ENCODE measurements at places on chromosomes 6 and 20. TPM values are rescaled to one million over a fixed set of nuclear protein-coding genes. Genes with fewer than 3 reads are reported as not detected.

DNA sequence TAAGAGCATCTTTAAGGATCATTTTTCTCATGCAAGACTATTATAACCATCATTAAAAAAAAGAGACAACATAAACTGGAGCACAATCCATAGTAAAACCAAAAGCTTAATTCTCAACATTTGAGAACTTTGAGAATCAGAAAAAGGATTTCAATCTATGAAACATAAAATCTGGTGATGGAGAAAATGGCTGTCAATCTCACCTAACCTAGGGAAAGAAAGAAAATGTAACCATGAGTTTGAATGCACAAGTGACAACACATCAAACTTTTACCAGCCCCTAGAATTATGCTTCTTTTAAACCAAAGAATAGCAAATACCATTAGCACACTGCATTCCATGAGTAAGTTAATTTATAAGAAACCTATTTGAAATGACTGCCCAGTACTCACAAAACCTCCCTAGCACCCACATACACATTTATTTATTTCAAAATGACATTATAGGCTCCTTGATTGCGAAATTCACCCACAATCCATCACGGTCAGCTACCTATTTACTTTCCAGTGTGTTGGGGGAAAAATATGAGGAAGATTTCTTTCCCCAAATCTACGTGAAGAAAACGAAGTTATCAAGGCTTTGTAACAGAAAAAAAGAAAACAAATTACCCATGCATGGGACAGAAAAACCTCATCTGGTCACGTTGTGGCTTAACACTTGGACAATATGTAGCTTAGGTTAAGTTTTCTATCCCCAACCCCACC, 828 bp downstream of the ASCC3 start:
- peak overlapping the region; percentile 95 for H3K4me3 ChIP-seq
- no peak for DNase-seq
- no peaks in the 10 kb centered on the region for H3K27me3 ChIP-seq
- H3K27ac ChIP-seq = peak overlapping the region; percentile 91
- H3K36me3 ChIP-seq = no peaks in the 10 kb centered on the region
- no peaks in the 10 kb centered on the region for H3K4me1 ChIP-seq

- H3K4me1 ChIP-seq = no peaks in the 10 kb centered on the region
- no peaks in the 10 kb centered on the region for H3K36me3 ChIP-seq
- H3K27ac ChIP-seq = no peak overlapping the region
- no peak overlapping the region for H3K4me3 ChIP-seq
- no peak for DNase-seq
Measured at GRCh38 chr6:155378276-155378675, 64.0 kb upstream of the TFB1M start.

TMEM170B gene
- 43.8 TPM for polyA plus RNA-seq

DNA sequence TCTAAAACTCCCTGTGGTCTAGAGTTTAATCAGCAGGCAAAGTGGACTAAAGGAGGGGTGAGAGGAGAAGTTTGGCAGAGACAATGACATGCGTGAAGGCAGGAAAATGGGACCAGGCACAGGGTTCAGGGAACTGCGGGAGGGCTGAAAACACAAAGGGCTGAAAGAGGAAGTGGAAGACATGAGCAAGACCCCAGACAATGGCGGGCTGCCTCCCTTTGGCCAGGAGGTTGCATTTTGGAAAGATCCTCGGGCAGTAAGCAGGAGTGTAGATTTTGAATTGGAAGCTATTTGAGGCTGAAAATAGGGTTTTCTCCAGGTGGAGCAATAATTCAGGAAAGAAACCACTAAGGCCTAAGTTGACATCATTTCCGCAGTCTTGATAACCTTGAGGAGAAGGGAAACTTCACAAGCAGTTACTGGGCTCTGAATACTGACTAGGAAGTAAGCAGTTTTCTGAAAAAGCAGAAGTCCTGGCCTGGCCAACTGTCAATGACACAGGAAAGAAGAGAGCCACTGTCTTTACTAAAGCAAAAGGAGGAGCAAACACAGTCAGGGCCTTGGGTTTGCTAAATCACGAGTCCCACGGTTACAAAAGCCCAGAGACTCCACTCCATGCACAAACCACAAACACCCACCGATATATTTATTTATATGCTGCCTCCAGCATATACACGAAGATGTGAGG, 3.4 kb downstream of the LY86 start:
- no peak for DNase-seq
- H3K27ac ChIP-seq = no peak overlapping the region
- H3K27me3 ChIP-seq = no peaks in the 10 kb centered on the region
- peaks cover 4% of the 10 kb centered on the region for H3K4me1 ChIP-seq
- no peak overlapping the region for H3K4me3 ChIP-seq
- H3K36me3 ChIP-seq = no peaks in the 10 kb centered on the region

DNA sequence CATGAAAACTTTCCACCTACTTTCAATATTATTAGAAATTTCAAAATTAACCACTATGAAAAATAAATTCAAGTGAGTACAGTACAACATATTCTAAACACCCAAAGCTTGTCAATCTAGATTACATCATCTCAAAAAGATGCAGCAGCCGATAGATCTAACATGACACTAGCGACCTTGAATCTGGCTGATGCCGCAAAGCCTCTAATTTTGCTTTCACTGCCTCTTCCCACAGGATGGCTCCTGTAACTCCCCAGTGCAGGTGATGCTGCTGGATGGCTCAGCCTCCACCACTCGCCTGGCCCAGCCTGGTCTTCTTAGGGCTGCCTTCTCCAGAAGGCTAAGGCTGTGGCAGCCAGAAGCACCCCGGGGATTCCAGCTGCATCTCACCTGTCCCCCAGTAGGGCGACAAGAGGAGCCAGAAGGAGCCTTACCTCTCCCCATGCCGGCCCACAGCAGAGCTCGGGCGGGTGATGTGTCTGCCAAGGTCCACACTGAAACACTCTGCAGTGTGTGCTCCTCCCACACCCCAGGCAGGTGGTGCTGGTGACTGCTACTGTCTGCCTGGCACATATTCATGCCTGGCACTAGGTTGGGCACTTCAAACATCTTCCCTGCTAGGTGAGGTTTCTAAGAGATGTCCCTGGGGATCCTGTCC, 82.1 kb downstream of the SLC23A2 start:
- H3K27ac ChIP-seq = no peak overlapping the region
- H3K36me3 ChIP-seq = peaks cover 7% of the 10 kb centered on the region
- no peak overlapping the region for H3K4me3 ChIP-seq
- DNase-seq = no peak
- peaks cover 11% of the 10 kb centered on the region for H3K4me1 ChIP-seq

HLA-DRB5 gene
- polyA plus RNA-seq = 1.7 TPM

GRCh38 chr20:53935344-53936084, 134.9 kb downstream of the BCAS1 start:
- no peaks in the 10 kb centered on the region for H3K4me1 ChIP-seq
- no peak overlapping the region for H3K4me3 ChIP-seq
- no peak overlapping the region for H3K27ac ChIP-seq
- no peaks in the 10 kb centered on the region for H3K36me3 ChIP-seq
- H3K27me3 ChIP-seq = no peaks in the 10 kb centered on the region

- DNase-seq = no peak
- no peak overlapping the region for H3K27ac ChIP-seq
- H3K4me1 ChIP-seq = no peaks in the 10 kb centered on the region
- H3K27me3 ChIP-seq = no peaks in the 10 kb centered on the region
- no peaks in the 10 kb centered on the region for H3K36me3 ChIP-seq
Measured at GRCh38 chr20:15600565-15600964, 972.7 kb downstream of the KIF16B start.

KCNQ2 gene
- polyA plus RNA-seq = 155 TPM

DNA sequence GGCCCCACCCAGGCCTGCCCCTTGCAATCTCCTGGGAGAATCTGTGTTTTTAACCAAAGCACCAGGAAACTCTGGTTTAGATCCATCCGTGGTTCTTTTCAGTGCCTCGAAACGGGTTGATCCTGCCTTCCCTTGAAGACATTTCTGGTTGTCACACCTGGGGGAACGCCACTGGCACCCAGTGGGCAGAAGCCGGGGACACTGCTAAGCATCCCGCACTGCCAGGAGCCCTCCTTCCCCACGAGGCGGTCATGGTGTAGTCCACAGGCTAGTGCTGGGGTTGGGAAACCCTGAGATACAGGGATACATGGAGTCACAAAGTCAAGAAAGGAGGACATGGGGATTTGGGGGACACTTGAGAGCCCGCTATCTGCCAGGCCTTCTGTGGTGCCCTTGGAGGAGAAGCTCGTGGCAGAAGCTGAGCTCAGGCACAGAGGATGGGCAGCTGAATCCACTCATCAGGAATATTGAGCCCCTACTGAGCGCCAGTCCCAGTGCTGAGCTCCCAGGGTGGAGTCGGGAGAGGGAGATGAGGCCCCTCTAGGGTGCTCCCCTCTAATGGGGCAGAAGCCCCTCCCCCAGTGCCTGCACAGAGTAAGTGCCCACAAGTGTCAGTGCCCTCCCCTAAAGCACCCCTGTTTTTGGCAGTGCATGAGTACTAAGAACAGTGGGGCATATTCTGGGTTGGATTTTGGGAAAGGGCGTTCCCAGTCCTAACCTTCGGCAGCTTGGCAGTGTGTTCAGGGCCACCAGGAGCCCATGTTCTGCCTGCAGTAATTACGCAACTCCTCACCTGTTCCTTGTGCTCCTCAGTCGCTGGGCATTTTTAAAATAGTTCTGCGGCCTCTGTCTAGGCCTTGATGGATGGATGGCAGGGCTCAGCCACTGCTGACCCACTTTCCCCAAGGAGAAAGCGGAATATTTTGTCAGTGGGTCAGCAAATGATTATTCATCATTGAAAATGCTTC, 25.6 kb upstream of the PHACTR3 start:
- no peak for DNase-seq
- H3K36me3 ChIP-seq = no peaks in the 10 kb centered on the region
- peaks cover 21% of the 10 kb centered on the region for H3K27me3 ChIP-seq
- peaks cover 66% of the 10 kb centered on the region for H3K4me1 ChIP-seq
- no peak overlapping the region for H3K4me3 ChIP-seq
- no peak overlapping the region for H3K27ac ChIP-seq

- no peaks in the 10 kb centered on the region for H3K27me3 ChIP-seq
- H3K4me1 ChIP-seq = peaks cover under 1% of the 10 kb centered on the region
- no peaks in the 10 kb centered on the region for H3K36me3 ChIP-seq
- H3K4me3 ChIP-seq = no peak overlapping the region
- DNase-seq = no peak
Measured at GRCh38 chr6:53992522-53992921, 118.7 kb upstream of the MLIP start.

ARFGEF3 gene
- 24.0 TPM for polyA plus RNA-seq

- H3K4me1 ChIP-seq = no peaks in the 10 kb centered on the region
- no peaks in the 10 kb centered on the region for H3K27me3 ChIP-seq
- H3K36me3 ChIP-seq = no peaks in the 10 kb centered on the region
- no peak overlapping the region for H3K27ac ChIP-seq
- no peak for DNase-seq
- H3K4me3 ChIP-seq = no peak overlapping the region
Measured at GRCh38 chr6:88262332-88262731, 96.2 kb upstream of the CNR1 start.

DNA sequence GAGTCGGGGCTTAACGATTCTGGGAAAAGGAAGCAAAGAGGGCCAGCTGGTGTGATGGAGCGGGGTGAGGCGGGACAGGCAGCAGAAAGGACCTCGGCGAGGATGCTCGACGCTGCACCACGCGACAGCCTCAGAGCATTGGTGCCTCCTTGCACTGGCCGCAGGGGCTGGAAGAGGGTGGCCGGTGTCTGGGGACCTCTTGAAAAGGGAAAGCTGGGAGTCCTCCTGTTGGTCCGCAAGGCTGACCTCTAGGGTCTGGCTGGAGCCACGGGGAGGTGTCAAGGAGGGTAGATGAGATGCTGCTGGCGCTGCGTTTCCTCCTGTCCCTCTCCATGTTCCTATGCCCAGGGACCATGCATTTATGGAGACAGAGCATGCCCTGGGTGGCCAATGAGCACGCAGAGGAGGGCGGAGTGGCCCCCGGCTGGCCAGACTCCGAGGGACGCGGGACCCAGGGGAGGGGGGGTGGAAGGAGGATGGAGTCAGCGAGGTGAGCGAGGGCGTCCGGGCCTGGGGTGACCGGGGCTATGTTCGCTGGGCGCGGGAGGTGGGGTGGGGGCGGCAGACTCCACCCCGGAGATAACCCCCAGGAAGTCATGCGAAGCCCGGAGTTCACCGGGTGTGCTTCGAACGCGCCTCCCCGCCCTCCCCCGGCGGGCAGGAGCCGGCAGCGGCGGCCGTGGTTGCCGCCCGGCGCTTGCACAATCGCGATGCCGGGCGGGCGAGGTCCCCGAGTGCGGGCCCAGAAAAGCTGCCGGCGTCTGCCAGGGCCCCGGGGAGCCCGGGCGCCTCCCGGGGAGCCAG, at the start of gene CYP24A1:
Gene CYP24A1, minus strand, starts transcription at position 334 of the 804 bp plus-strand sequence. CDS start 407 bp downstream, outside the sequence.
- no peak within 1 kb of the TSS for H3K4me3 ChIP-seq
- H3K27ac ChIP-seq = no peak within 1 kb of the TSS
- no peaks in the 10 kb centered on the region for H3K36me3 ChIP-seq
- peaks cover 53% of the 10 kb centered on the region for H3K27me3 ChIP-seq
- DNase-seq = peak; percentile 16
